CD4-positive, alpha-beta T cell treated with Interleukin-4 for 1 hour (primary cell): ENCODE measurements at places on chromosomes 5 and 9.
A peak's percentile ranks its signal among the peaks of the same experiment; 100 is the strongest.

DNA sequence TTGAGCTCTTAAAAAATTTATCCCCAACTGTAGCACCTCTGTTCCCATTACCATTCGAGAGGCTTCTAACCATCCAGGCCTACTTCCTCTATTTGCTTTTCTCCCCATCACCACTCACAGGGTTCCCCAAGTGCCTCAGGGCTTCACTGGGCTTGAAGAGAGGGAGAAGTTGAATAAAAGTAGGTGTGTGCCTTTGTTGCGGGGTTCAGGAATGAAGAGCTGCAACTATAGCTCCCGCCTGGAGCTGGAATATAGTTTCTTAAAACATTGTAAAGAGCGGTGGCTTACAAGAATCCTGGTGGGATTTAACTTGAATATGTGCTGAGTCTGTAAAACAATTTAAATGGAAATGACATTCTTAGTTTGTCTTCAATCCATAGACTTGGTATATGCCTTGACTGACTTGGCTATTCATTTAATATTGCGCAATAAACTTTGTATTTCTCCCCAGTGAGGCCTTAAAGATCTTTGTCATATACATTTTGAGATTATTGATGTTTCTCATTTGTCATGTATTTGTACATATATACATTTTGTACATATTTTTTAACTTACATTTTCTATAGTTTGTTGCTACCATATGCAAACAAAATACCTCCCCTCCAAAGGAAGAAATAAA, 7.2 kb downstream of the ENTREP1 start:
- DNase-seq: no peak

DNA sequence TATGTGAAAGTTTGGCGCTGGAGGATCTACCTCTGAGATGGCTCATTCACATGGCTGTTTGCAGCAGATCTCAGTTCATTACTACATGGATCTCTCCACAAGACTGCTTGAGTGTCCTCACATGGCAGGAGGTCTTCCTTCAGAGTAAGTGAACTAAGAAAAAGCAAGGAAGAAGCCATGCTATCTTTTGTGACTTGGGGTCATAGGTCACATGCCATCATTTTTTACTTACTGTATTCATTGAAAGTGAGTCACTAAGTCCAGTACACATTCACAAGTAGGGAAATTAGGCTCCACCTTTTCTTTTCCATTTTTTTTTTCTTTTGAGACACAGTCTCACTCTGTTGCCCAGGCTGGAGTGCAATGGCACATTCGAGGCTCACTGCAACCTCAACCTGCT, 8.7 kb upstream of the CDKN2AIPNL start:
- DNase-seq: no peak

- DNase-seq: no peak
Measured at GRCh38 chr9:130854092-130854491, 19.0 kb downstream of the ABL1 start.

DNA sequence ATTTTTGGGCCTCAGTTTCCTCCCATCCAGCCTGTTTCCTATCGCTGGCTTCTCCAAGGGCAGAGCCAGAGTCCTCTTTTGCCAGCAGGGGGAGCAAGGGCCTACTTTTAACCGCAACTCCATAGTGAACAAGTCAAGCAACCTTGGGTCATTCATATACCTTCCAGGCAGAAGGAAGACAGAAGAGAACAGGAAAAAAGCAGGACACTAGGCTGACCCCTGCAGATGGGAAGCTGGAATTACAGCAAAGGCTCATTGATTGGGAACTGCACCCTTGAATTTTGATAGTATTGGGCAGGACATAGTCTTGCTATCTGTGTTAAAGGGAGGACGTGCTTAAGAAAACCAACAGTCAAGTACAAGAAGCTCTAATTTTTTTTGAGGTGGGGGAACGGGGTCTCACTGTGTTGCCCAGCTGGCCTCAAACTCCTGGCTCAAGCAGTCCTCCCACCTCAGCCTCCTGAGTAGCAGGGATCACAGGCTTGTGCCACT, 30.1 kb downstream of the QRFP start:
- DNase-seq: peak; percentile 47

DNA sequence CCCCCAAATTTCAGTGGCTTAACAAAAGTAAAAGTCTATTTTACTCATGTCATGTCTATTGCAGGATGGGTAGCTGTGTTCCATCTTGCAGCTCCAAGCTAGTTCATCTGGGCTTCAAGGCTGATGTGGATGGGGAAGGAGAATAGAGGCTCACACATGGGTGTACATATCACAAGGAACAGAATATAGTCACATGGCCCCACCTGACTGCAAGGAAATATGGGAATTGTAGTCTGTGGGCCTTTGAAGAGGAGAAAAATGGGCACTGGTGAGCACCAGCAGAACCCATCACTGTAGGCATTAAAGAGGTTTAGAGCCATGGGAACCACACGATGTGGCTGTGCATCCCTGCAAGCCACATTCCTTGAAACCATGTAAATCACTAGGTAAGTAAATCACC, 17.9 kb upstream of the TRIO start:
- no peak for DNase-seq

DNA sequence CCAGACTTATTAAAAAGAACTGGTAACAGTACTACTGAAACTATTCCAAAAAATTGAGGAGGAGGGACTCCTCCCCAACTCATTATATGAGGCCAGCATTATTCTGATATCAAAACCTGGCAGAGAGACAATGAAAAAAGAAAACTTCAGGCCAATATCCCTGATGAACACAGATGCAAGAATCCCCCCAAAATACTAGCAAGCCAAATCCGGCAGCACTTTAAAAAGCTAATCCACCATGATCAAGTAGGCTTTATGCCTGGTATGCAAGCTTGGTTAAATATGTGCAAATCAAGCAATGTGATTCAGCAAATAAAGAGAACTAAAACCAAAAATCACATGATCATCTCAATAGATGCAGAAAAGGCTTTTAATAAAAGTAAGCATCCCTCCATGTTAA, 2271.0 kb upstream of the C9orf72 start:
- DNase-seq: no peak

DNA sequence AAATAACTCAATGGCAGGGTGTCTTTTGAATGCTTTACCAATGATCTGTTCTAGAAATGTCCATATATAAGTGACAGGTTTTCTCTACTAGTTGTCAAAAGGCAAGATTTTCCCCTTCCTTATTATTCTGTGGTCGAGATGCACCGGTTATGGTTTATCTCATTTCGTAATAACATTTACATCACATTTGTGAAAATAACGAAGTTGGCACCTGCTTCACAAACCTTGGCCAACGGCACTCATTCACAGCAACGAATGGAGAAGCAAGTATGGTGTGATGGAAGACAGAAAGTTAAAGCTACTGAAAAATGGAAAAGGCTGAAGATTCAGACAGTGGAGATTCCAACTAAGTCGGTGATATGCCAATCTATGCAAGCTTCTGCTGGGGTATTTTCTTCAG, 235.8 kb downstream of the KCTD16 start:
- DNase-seq: no peak
